ENCODE measurements at places on chromosomes 12 and 14.

GRCh38 chr12:93287149-93287548, 90.6 kb upstream of the NUDT4 start:
- DNase-seq = peak; percentile 45

DNA sequence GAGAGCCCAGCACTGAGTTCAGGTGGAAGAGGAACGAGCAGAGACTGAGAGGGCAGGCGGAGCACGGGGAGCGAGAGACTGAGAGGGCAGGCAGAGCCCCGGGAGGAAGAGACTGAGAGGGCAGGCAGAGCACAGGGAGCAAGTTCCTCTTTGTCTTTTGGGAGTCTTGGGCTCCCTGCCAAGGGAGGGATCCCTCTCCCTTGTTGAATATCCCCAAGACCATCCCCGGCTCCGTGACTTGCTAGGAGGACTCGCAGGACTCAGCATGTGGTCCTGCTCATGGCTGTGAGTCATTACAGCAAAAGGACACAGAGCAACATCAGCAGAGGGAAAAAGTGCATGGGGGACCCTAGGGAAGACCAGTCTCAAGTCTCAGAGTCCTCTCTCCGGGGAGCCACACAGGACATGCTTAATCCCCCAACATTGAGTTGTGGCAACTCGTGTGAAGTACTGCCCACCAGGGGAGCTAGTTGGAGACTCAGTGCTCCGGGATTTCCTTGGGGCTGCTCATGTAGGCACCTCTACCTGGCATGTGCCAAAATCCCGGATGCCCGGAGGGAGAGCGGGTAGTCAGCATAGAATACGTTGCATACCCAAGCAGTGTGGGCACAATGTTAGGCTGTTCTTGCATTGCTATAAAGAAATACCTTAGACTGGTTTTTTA, 81.0 kb downstream of the CCDC92 start:
- no peak for DNase-seq

GRCh38 chr14:105275267-105275946, 25.4 kb downstream of the BRF1 start:
- DNase-seq = peak; percentile 9

DNA sequence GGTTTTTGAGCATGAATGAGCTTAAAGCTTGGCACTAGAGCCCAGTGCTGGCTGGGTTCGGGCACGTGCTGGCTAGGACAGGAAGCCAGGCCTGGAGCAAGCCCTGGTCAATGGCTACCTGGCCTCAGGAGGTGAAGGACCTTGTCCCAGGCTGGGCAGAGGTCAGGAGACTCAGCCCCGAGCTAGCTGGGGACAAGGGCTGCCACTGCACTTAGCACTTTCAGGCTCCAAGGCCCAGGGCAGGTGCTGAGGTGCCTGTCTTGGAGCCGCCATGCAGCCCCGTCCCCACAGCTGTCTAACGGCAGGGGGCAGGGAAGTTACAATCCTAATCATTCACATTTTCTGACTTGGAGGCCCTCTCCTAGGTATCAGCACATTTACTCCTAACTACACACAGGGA, 4.3 kb upstream of the AQP6 start:
- no peak for DNase-seq

DNA sequence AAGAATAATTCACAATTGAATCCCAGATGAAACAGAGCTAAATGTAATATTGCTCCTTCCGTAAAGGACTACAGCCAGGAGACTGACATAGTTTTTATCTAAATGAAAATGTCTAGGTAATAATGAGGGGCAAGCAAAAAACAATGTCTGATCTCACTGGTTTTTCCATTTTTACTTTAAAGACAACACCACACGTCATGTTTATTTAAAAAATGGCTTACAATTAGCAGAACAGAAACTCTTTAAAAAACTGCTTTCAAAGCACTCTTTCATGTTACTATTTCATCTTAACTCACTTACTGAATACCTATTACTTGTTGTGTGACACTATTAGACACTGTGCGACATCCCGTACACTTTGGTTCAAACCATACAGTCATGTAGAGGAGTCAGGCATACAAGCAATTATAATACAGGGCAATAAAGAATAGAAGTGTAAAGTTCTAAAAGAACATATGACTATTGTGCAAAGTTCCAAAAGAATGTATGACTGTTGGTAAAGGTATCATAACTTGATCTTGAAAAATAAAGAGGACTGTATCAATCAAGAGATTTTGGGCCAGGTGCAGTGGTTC, 9.1 kb downstream of the BTBD7 start:
- DNase-seq = no peak

DNA sequence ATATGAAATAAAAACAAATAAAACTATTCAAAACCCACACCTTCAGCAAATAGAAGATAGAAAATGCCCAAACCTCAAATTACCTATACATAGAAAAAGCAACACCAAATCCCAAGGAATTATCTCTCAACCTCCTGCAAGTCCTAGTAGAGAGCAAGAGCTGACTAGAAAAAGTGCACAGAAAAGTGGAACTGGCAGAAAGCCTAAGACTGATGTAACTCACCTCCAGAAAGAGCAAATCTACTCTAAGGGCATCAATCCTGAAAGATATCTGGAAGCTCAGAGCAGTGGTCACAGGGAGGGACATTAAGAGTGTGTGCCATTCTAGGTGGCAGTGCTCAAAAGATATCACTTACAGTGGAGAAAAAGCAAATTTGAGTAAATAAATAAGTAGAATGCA, 62.1 kb upstream of the PLEKHG7 start:
- DNase-seq = no peak

GRCh38 chr12:71109834-71110233, 48.0 kb downstream of the TSPAN8 start:
- DNase-seq = no peak

DNA sequence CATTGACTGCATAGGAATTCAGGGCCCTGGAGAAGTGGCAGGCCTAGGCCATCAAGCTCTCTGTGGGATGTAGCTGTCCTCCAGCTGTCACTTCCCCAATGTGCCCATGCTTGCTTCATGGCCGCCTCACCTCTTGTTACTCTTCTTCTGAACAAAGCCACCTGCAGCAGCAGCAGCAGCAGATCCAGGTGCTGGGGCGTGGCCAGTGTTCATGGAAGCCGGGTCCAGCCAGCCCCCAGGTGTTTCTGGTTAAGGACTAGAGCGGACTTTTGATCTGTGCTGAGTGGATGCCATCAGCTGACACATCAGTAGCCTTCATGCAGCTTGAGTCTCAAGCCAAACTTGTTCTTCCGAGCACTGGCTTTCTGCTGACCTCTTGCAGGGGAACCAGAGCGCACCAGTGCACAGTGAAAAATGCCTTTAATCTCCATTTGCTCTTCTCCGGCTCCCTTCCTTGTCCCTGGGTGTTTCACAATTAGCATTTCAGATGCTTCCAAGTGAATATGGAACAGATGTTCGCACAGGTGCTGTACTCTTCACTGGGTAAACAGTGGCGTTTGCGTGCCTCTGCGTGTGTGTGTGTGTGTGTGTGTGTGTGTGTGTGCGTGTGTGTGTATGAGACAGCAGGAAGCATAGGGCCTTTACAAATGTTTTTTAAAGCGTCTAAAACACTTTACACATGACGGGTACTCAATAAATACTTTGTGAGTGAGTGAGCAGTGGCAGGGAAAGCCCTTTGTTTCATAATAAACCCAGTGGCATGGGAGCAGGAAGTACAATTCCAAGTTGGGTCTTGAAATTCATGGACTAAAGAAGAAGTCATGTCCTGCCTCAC, 20.1 kb downstream of the TPCN1 start:
- no peak for DNase-seq

GRCh38 chr14:99773521-99774497, 19.4 kb upstream of the EML1 start:
- no peak for DNase-seq

DNA sequence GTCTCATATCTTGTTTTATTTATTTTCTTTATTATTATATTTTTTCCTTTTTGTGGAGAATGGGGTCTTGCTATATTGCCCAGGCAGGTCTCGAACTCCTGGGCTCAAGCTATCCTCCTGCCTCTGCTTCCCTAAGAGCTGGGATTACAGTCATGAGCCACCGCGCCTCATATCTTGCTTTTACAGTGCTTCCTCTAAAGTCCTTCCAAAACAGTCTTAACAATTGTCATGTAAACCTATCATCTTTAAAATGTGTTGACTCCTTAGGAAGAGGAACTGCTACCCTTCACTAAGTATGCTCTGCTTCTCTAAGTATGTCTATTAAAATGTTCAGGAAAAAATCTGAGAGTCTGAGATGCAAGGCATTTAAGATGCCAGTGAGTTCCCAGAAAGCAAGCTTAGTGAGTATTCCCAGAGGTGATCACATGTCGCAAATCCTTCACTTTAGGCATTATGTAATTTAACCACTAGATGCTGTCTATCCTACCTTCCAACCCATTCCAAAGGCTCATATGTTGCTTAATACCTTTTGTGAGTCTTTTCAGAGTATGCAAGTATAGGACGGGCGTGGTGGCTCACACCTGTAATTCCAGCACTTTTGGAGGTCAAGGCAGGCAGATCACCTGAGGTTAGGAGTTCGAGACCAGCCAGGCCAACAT, 19.7 kb upstream of the FOXJ2 start:
- DNase-seq = no peak

GRCh38 chr12:66131067-66131688, 628 bp upstream of the LLPH start:
- no peak for DNase-seq

GRCh38 chr12:79407671-79408622, 282.8 kb downstream of the PAWR start:
- DNase-seq = peak; percentile 90

- DNase-seq = no peak
Measured at GRCh38 chr14:69928111-69928523, 48.9 kb downstream of the SMOC1 start.

GRCh38 chr12:750366-751191, 1.8 kb upstream of the WNK1 start:
- DNase-seq = no peak

DNA sequence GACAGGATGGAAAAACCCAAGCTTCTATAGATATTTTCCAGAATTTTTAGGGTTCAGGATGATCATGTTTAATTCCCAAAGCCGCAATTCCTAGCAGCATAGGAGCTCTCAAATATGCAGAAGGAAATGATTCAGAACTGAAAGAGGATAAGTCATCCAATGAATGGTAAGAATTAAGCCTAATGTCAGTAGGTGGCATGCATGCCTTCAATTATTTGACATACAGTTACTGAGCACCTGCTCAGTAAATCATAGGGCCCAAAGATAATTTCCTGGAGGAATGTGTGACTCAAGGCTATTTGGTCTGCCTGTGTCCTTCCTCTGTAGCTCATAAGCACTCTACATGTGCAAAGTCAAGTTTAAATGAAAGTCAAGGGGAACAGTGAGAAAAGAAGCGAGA, 116.8 kb upstream of the SLC38A4 start:
- peak; percentile 94 for DNase-seq

DNA sequence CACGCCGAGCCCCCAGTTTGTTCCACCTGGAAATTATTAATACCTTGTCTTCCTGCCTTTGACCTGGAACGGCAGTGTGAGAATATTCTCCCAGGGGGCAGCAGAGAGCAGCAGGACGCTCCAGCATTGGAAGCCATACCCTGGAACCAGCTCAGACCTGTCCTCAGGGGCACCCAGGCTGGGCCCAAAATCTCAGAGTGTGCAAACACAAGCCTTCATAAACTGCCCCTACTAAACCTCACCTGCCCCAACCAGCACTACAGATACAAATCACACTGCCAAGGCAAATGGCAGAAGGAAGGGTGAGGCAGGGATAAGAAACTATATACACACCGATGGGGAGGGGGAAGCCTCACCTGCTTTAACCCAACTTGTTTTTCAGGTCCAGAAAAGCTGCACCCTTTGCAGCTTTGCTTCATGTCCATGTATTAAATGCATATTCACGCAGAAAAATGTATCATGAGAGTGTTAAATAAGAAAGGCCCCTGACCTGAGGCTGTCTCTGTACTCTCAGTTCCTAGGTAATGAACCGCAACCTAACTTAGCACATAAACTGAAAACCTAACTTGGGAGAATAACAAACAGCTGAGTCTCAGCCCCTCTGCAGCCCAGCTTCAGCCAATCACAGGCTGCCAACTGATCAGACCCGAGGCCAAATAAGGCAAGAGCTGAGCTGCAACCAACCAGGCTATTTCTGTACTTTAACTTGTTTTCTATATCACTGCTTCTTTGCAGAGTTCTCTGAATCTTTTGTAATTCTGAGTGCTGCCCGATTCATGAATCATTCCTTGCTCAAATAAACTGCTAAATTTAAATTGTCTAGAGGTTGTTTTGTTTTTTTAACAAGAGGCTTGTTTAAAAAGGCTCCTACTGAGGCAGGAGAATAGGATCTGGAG, 130.1 kb downstream of the SPTSSA start:
- peak; percentile 71 for DNase-seq

DNA sequence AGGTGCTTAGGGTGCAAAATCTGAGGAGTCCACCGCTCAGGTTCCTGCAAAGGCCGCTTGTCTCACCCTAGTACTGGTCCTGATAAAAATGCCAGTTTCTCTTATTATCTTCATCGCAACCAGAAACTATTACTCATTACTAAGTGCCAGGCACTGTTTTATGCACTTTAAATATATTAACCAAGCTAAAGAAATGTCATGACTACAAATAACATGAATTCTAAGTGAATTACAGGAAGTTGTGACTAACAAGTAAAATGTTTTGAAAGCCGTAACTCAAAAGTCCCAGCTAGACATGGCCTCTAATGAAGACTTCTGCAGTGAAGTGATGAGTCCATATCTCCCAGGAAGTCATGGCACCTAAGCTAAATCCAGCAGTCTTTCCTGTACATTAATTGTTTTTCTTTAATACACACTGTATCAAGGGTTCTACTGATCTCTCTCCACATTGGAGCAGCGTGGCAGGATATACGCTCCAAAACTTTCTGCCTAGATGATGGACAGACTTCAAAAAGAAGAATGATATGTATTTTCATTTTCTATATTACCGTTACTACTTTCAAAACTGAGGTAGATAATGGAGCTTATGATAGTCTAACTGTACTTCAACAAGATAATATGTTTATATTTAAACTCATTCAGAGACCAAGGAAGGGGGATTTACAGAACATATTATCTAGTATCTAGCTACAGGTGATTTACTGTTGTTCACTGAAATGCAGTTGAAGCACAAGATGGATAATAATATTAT, 117.3 kb upstream of the ARID2 start:
- peak; percentile 65 for DNase-seq

- no peak for DNase-seq
Measured at GRCh38 chr14:61690982-61691381, 4.3 kb upstream of the HIF1A start.

DNA sequence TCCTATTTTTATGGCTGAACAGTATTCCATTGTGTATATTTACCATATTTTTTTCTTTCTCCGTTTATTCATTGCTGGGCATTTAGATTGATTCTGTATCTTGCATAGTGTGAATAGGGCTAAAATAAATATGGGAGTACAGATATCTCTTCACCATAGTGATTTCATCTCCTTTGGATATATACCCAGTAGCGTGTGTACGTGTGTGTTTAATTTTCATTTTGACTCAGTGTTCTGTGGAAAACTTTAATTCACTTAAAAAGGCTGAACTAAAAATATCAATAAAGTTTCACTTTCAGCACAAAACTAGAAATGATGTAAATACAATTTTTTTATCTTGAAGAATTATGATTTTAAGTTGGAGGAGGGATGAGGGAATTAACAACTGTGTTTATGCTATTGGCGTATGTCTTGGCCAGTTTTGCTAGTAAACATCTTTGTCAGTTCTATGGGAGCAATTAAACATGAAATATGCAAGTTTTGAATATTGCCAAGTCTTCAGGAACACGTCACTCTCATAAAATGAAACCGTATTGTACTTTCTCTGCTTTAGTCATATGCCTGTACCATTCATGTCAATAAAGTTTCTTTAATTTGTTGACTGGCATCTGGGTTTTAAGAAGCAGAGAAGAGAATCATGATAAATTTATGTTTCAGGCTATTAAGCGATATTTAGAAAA, 99.8 kb downstream of the PTGER2 start:
- peak; percentile 9 for DNase-seq

- peak; percentile 4 for DNase-seq
Measured at GRCh38 chr14:36271939-36272907, 48.2 kb downstream of the MBIP start.

Data from M059J (cell line).